ENCODE measurements at places on chromosomes 6 and 20. TPM values are rescaled to one million over a fixed set of nuclear protein-coding genes. Genes with fewer than 3 reads are reported as not detected.

DNA sequence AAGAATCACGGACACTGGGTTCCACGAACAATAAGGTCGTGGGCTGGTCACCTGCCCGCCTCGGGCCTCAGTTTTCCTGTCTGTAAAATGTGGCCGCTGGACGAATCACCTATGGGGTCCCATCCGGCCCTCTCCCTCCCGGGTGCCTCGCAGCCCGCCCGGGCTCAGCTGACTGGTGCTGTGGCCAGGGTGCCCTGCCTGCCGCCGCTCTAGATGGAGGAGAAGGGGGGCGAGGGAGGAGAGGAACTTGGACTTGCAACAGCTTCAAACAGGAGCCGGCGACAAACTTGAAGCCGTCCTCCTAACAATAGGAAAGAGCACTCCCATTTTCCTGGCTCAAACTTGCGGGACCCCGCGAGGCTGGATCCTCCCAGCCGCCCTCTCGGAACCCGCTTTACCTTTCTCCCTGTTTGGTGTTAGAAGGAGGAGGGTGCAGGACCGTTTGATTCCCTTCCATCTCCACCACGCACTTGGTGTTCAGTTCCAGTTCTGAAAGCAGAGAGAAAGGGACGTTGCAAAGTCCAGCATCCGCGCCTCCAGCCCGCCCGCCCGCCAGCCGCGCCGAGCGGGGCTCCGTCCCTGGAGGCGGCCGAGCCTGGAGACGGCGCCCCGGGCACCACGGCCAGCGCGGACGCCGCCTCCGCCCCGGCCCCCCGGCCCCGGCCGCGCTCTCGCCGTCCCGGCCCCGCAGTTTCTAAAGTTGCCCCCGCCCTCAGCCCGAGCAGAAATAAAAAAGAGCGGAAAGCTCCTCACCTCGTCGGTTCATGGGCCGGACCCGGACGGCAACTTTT is 584 bp downstream of the KIF13A start:
- DNase-seq: peak; percentile 53
- H3K4me1 ChIP-seq: peaks cover 5% of the 10 kb centered on the region
- peak overlapping the region; percentile 89 for H3K27ac ChIP-seq
- H3K36me3 ChIP-seq: no peaks in the 10 kb centered on the region
- H3K27me3 ChIP-seq: no peaks in the 10 kb centered on the region
- peak overlapping the region; percentile 59 for H3K4me3 ChIP-seq

- no peak overlapping the region for H3K27ac ChIP-seq
- H3K4me3 ChIP-seq: no peak overlapping the region
- no peaks in the 10 kb centered on the region for H3K36me3 ChIP-seq
- DNase-seq: no peak
Measured at GRCh38 chr6:75516757-75517156, 23.2 kb upstream of the FILIP1 start.

GRCh38 chr6:170186006-170186935 is 104.6 kb downstream of the DLL1 start:
- H3K27ac ChIP-seq: no peak overlapping the region
- H3K4me3 ChIP-seq: no peak overlapping the region
- H3K4me1 ChIP-seq: no peaks in the 10 kb centered on the region
- no peaks in the 10 kb centered on the region for H3K36me3 ChIP-seq
- no peaks in the 10 kb centered on the region for H3K27me3 ChIP-seq

DNA sequence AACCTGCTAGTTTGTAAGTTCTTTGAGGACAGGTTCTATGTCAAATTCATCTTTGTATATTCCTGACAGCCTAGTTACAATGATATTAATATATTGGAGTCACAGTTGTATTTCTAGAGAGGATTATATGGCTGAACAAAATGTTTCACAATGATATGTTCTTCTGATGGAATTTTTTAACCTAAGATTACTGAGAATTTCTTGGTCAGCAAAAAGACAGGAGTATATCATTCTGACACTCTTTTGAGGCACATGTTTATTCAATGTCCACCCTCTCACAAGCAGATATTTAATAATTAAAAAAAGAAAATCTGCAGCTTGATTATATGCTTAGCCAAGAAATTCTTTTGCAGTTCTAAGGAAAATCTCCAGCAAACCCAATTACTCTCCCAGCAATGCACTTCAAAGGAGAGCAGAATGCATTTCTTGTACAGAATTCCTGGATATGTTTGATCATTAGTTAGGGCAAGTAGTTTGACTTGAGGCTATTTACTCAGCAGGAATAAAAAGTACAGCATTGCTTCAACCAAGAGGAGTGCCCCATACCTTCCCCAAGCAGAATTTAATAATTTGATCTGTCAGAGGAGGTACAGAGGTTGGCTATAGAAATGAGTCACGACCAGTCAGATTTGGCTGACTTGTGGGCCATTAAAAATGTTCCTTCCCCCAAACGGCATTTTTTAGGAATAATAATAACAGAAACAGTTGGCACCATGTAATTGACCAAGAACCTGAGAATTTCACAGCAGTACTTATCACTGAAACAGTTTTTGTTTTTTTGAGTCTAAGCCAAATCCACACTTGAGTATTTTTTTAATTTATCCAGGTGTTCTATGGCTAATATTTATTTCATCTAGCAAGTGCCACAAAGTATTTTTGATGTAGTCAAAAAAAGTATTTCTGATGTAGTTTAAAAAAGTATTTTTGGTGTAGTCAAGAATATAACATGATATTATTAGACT is 508.1 kb upstream of the FLRT3 start:
- DNase-seq: no peak
- H3K36me3 ChIP-seq: no peaks in the 10 kb centered on the region
- H3K27me3 ChIP-seq: no peaks in the 10 kb centered on the region
- H3K4me1 ChIP-seq: no peaks in the 10 kb centered on the region

GRCh38 chr20:63172726-63173125 is 43.2 kb downstream of the YTHDF1 start:
- no peak overlapping the region for H3K4me3 ChIP-seq
- H3K27ac ChIP-seq: no peak overlapping the region
- H3K4me1 ChIP-seq: peaks cover 14% of the 10 kb centered on the region
- H3K36me3 ChIP-seq: no peaks in the 10 kb centered on the region
- no peak for DNase-seq

The KCNB1 gene
- 3.7 TPM for total RNA-seq

DNA sequence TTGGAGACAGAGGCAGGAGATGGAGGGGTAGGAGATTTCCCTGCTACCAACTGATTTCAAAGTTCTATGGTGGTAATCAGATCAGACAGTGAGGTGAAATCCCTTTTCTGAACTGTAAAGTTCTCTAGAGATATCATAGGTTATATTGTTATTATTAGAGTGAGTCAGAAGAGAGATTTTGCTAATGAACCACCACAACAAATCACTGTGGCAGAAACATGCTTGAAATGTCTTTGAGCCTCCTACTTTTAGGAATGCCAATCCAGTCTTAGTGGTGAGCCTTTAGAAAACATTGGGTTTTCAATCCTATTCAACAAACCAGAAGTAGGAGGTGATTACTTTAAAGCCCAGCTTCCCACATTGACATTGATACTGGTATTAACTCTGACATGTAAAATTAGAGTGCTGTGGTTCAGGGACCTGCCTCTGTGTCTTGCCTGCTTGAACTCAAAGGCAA is 136.7 kb upstream of the CNR1 start:
- no peaks in the 10 kb centered on the region for H3K27me3 ChIP-seq
- DNase-seq: no peak
- H3K36me3 ChIP-seq: no peaks in the 10 kb centered on the region
- no peak overlapping the region for H3K27ac ChIP-seq
- H3K4me1 ChIP-seq: no peaks in the 10 kb centered on the region

- H3K4me1 ChIP-seq: no peaks in the 10 kb centered on the region
- H3K36me3 ChIP-seq: no peaks in the 10 kb centered on the region
- no peak for DNase-seq
- no peak overlapping the region for H3K4me3 ChIP-seq
- H3K27ac ChIP-seq: no peak overlapping the region
Measured at GRCh38 chr20:62190639-62191411, 8.0 kb downstream of the MTG2 start.

DNA sequence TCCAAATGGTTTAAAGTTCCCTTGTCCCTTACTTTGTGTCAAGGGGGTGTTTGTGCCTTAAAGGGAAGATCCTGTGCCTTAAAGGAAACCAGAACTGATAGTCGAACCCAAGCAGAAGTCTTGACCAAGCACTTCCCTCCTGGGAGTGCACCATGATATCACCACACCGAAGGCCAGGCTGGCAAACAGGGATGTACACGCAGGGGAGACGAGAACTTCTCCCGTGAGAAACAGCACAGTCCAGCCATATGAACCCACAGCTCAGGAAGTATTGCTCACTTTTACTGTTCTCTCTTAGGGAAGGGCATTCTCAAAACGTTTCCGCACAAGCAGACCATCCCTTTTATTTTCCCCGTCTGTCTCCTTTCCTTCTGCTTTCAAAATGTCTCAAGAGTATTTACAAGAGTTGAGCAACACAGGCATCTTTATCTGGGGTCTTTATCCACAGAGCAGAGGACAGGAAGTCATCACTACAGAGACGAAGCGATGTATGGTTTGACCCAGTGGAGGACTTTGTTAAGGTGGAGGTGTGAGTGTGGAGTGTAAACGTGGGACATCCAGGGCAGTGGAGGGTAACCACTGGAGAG is 12.8 kb upstream of the SERPINB1 start:
- H3K27ac ChIP-seq: peak overlapping the region; percentile 74
- no peaks in the 10 kb centered on the region for H3K4me1 ChIP-seq
- no peaks in the 10 kb centered on the region for H3K36me3 ChIP-seq
- H3K27me3 ChIP-seq: no peaks in the 10 kb centered on the region
- DNase-seq: no peak

- H3K4me3 ChIP-seq: no peak overlapping the region
- H3K27ac ChIP-seq: no peak overlapping the region
- no peaks in the 10 kb centered on the region for H3K4me1 ChIP-seq
Measured at GRCh38 chr20:4763723-4764510, 42.2 kb downstream of the PRND start.

DNA sequence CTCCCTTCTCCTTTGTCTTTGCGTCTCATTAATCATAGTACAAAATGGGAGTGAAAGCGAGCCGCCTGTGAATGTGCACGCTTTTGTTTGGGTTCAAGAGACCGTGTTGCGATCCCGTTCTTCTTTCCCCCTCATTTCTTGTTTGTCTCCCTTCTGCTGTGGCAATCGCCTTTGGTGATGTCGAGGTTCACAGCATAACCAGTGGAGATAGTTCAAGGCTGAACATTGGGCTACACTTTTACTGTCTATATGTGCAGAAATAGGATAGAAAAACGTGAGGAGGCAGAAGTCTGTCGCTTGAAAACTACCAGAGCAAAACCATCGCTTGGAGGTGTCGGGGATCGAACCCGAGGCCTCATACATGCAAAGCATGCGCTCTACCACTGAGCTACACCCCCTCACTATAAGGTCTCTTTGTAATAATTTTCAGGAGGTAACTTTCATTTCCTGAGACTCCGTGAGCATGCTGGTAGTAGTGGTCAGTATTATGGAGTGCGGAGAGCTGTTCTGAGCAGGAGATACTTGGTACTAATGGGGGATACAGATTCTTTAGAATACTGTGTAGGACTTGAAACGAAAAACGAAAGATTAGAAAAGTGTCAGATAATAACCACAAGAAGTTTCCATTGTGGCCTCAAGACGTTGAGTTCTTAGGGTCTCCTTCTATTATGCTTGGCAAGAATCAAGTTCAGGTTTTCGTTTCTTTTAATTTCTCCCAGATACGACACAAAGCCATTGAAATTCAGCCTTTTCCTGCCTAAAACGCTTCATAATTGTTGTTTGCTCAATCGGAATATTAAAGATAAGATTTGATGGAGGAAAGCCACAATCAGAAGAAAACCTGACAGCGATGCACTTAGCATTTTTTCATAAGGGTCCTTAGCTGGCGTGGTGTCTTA is 106.6 kb downstream of the TRIM27 start:
- DNase-seq: no peak
- no peak overlapping the region for H3K4me3 ChIP-seq
- H3K4me1 ChIP-seq: no peaks in the 10 kb centered on the region
- no peak overlapping the region for H3K27ac ChIP-seq
- H3K36me3 ChIP-seq: no peaks in the 10 kb centered on the region

The RPP40 gene
- total RNA-seq: 6.7 TPM

The BEND3 gene
- total RNA-seq: 4.3 TPM

- no peak overlapping the region for H3K27ac ChIP-seq
- no peaks in the 10 kb centered on the region for H3K27me3 ChIP-seq
- H3K36me3 ChIP-seq: no peaks in the 10 kb centered on the region
- H3K4me3 ChIP-seq: no peak overlapping the region
- DNase-seq: no peak
- no peaks in the 10 kb centered on the region for H3K4me1 ChIP-seq
Measured at GRCh38 chr6:49906526-49906925, 40.2 kb upstream of the CRISP1 start.

The NINL gene
- 18.9 TPM for total RNA-seq

Measured in uterus (tissue), 4 donors.